ENCODE measurements at places on chromosomes 11 and 22.

- no peak for DNase-seq
- H3K27ac ChIP-seq, result no peak overlapping the region
- H3K4me3 ChIP-seq, result no peak overlapping the region
- H3K27me3 ChIP-seq, result no peaks in the 10 kb centered on the region
- no peaks in the 10 kb centered on the region for H3K36me3 ChIP-seq
These were observed 359.9 kb downstream of the ETS1 start for GRCh38 chr11:128227466-128227865.

DNA sequence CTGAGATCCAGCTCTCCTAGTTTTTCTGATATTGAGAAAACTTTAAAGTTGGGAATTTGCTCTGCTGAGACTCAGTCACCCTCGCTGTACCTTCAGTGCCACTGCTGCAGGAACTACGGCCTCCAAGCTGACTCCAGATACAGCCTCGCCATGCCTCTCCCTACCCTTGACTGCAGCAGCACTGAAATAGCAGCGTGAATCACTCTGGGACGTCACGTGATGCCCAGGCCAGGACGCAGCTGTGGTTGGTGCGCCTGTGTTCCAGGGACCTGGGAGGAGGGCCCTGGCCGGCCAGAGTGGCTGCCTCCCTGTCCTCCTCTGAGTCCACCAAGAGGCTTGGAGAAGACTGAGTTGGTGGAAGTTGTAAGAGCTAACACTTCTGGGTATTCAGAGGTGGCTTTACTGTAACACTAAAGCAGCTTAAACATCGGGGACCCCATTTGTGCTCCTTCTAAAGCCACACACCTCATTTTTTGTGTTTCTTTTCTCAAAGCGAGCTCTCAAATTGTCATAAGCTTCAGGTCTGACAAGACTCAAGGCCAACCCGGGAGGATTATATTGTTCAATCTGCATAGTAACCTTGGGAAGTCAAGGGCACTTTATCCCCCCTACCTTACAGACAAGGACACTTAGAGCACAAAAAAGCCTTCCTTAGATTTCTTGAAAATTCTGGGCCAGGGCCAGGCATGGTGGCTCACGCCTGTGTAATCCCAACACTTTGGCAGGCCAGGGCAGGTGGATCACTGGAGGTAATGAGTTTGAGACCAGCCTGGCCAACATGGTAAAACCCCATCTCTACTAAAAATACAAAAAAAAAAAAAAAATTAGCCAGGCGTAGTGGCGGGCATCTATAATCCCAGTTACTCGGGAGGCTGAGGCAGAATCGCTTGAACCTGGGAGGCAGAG, 4.2 kb upstream of the STIP1 start:
- H3K4me1 ChIP-seq, result peaks cover 16% of the 10 kb centered on the region
- no peaks in the 10 kb centered on the region for H3K36me3 ChIP-seq
- H3K4me3 ChIP-seq, result peak overlapping the region; percentile 18
- no peak overlapping the region for H3K27ac ChIP-seq
- H3K27me3 ChIP-seq, result no peaks in the 10 kb centered on the region
- DNase-seq, result no peak

- peak overlapping the region; percentile 53 for H3K4me3 ChIP-seq
- DNase-seq, result no peak
- peaks cover 7% of the 10 kb centered on the region for H3K27me3 ChIP-seq
- peaks cover 8% of the 10 kb centered on the region for H3K4me1 ChIP-seq
- H3K27ac ChIP-seq, result no peak overlapping the region
These were observed 15.8 kb downstream of the BLID start for GRCh38 chr11:122100037-122100755.

GRCh38 chr11:31815711-31816467, 4.8 kb upstream of the PAX6 start:
- peak overlapping the region; percentile 67 for H3K4me3 ChIP-seq
- H3K4me1 ChIP-seq, result peaks cover 29% of the 10 kb centered on the region
- DNase-seq, result no peak
- H3K27me3 ChIP-seq, result peaks cover 69% of the 10 kb centered on the region
- no peak overlapping the region for H3K27ac ChIP-seq
- no peaks in the 10 kb centered on the region for H3K36me3 ChIP-seq

DNA sequence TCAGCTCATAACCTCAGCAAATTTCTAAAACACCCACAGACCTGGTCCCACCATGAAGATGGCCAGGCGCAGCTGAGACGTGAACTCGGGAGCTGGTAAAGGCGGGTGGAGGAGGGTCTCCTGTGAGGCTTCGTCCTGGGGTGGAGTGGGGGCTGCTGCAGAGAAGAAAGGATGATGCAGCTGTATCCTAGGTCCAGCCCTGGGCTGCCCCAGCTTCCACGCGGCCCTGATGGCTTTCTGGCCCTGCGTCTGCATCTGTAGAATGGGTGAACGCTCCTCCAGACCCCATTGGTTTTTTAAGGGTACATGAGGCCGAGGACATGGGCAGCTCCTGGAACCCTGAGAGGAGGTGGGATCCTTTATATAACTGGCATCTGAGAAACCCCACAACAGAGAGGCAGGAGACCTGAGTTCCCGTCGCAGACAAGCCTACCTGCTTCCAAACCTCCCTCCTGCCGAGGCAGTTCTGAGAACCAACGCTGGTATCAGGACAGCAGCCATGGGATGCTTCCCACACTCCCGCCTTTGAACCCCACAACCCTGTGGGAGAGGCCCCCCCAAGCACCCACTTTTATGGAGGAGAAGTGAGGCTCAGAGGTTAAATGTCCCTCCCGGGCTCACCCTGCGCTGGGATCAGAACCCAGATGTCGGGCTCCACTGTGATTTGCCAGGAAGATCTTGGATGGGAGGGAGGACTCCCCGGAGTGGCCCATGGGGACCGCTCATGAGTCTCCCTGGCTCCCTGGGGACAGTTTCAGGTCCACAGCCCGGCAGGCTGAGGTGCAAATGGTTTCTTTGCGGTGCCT, 55.2 kb upstream of the FGF3 start:
- DNase-seq, result no peak
- H3K36me3 ChIP-seq, result no peaks in the 10 kb centered on the region
- peaks cover 3% of the 10 kb centered on the region for H3K27me3 ChIP-seq
- H3K27ac ChIP-seq, result no peak overlapping the region
- H3K4me1 ChIP-seq, result no peaks in the 10 kb centered on the region

DNA sequence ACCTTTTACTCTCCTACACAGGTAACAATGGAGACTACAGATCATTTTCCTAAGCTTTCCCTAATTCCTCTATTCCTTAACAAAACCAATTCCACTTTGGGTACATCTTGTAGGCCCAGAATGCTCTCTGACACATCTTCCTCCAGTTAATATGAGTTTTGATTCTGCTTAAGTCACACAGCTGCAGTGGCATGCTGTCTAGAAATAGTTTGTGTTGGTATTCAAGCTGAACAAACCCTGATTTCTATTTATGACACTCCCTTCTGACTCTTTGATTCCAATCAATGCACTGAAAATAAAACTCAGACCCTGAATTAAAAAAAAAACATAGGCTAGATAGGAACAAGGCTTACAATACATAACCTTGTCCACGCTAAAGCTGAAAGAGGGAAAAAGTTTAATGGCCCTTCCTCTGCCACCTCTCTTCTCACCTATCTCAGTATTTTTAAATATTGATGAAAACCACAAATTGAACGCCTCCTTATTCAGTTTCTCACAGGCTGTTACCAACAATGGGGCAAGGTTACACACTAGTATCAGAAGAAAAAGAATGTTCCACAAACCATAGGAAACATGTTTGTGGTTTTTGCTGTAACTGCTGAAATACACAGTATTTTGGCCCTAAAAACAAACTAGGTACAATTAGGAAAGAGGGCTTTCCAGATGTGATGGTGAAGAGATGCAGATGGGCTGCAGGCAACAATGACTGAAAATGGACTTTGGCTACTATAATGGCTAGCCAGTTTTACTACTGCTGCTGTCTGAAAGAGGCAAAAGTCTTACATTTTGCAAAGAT, 35.7 kb upstream of the GAB2 start:
- H3K27me3 ChIP-seq, result no peaks in the 10 kb centered on the region
- DNase-seq, result no peak
- H3K36me3 ChIP-seq, result peaks cover 2% of the 10 kb centered on the region
- H3K4me3 ChIP-seq, result no peak overlapping the region

GRCh38 chr22:34198976-34199375, 278.7 kb upstream of the LARGE1 start:
- no peak for DNase-seq
- no peak overlapping the region for H3K4me3 ChIP-seq
- no peaks in the 10 kb centered on the region for H3K27me3 ChIP-seq

GRCh38 chr22:16915701-16916100, 90.5 kb upstream of the XKR3 start:
- H3K36me3 ChIP-seq, result no peaks in the 10 kb centered on the region
- H3K27me3 ChIP-seq, result no peaks in the 10 kb centered on the region
- DNase-seq, result no peak
- no peak overlapping the region for H3K4me3 ChIP-seq

DNA sequence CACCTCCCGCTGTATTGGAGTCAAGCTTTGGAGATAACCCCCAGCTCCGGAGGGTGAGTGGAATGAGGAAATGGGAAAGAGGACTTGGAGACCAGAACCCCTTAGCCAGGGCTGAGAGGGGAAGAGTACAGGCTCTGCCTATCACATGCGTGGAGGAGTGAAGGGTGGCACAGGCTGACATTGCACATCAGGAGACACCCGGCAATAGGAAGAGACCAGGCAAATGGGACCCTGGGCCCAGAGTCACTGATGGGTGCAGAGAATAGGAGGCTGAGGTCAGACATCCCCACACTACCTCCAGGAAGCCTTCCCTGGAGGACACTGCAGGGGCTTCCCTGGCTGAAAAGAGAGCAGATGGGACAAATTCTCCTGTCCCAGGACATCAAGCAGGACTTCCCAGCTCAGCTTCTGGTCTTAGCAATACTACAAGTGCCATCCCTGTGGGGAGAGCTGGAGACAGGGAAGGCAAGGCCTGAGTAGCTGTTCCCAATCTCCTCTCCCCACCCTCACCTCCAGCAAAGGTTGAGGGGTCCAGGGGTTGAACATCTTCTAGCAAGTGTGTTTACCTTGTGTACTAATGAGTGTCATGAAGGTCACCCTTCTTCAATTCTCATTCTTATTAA, 160.7 kb downstream of the BUD13 start:
- H3K27me3 ChIP-seq, result no peaks in the 10 kb centered on the region
- DNase-seq, result no peak
- no peaks in the 10 kb centered on the region for H3K4me1 ChIP-seq
- H3K27ac ChIP-seq, result no peak overlapping the region

GRCh38 chr22:35480627-35481550, 59.7 kb upstream of the RASD2 start:
- H3K27ac ChIP-seq, result no peak overlapping the region
- H3K4me3 ChIP-seq, result no peak overlapping the region
- peaks cover 21% of the 10 kb centered on the region for H3K27me3 ChIP-seq
- H3K36me3 ChIP-seq, result no peaks in the 10 kb centered on the region
- no peaks in the 10 kb centered on the region for H3K4me1 ChIP-seq
- DNase-seq, result no peak

DNA sequence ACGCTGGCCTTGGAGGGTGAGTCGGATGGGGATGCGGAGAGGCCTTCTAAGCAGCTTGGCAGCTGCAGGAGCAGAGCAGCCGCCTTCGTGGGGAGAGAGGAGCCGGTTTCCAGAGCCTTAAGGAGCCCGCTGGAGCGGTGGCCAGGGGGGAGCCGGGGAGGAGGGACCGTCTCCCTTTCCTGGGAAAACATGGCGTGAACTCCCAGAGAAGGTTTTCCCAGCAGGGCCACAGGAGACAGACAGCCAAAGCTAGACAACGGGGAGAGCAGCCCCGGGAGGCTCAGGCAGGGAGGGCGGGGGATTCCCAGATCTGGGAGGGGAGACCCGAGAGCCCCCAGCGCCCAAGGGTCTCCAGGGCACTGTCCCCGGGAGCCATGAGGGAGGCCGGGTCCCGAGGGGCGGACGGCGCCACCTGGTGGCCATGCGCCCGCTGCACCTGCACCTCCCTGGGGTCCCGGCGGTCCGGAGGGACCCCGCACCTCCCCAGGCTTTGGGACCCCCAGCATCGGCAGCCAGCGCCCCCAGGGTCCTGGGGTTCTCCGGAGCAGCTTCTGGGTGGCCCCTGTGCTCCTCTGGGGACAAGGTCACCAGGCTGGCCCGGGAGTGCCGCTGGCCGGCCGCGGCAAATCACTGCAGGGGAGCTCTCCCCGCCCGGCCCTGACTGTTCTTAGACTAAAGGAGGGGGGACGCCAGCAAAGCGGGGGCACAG, 2.4 kb upstream of the SYT8 start:
- peak overlapping the region; percentile 57 for H3K4me3 ChIP-seq
- no peak overlapping the region for H3K27ac ChIP-seq
- DNase-seq, result peak; percentile 67
- no peaks in the 10 kb centered on the region for H3K4me1 ChIP-seq
- H3K36me3 ChIP-seq, result no peaks in the 10 kb centered on the region

- no peaks in the 10 kb centered on the region for H3K4me1 ChIP-seq
- H3K27me3 ChIP-seq, result no peaks in the 10 kb centered on the region
These were observed 5.6 kb downstream of the OR52R1 start for GRCh38 chr11:4798427-4799183.

- DNase-seq, result no peak
- no peak overlapping the region for H3K4me3 ChIP-seq
- H3K27me3 ChIP-seq, result no peaks in the 10 kb centered on the region
- peaks cover 2% of the 10 kb centered on the region for H3K4me1 ChIP-seq
- no peak overlapping the region for H3K27ac ChIP-seq
These were observed 16.9 kb downstream of the UPB1 start for GRCh38 chr22:24512043-24512442.

DNA sequence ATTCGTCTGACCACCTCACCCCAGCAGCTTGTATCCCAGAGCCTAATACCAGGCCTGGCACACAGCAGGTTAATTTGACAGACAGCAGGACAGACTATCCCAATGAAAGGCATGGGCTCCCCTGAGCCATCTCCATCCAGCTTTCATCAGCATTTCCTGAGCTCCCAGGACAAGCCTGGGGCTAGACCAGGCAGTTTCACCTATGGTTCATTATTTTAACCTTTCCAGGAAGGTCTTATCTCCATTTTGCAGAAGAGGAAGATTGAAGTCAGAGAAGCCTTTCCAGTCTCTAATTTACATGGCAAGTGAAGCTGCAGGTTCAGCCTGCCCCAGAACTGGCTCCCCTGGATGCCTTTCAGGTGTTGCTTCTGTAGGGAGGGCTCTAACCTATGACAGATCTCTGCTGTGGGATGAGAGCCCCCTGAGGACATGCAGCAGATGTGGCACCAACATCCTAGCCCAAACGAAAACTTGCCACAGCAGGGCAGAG, 17.0 kb downstream of the ARRB1 start:
- no peak overlapping the region for H3K27ac ChIP-seq
- H3K4me3 ChIP-seq, result no peak overlapping the region
- no peaks in the 10 kb centered on the region for H3K36me3 ChIP-seq
- no peaks in the 10 kb centered on the region for H3K27me3 ChIP-seq
- peaks cover 12% of the 10 kb centered on the region for H3K4me1 ChIP-seq

GRCh38 chr11:13328286-13328685, 50.7 kb downstream of the BMAL1 start:
- DNase-seq, result no peak
- no peaks in the 10 kb centered on the region for H3K36me3 ChIP-seq
- no peak overlapping the region for H3K27ac ChIP-seq
- peaks cover 32% of the 10 kb centered on the region for H3K4me1 ChIP-seq

GRCh38 chr11:32390712-32391111, 44.6 kb downstream of the WT1 start:
- no peak for DNase-seq
- no peaks in the 10 kb centered on the region for H3K4me1 ChIP-seq
- no peaks in the 10 kb centered on the region for H3K27me3 ChIP-seq
- H3K36me3 ChIP-seq, result no peaks in the 10 kb centered on the region

GRCh38 chr11:85752890-85753581, 57.9 kb downstream of the SYTL2 start:
- H3K27me3 ChIP-seq, result no peaks in the 10 kb centered on the region
- no peak for DNase-seq
- peaks cover 5% of the 10 kb centered on the region for H3K4me1 ChIP-seq

- peaks cover 6% of the 10 kb centered on the region for H3K36me3 ChIP-seq
- H3K4me3 ChIP-seq, result no peak overlapping the region
- no peaks in the 10 kb centered on the region for H3K27me3 ChIP-seq
- H3K27ac ChIP-seq, result no peak overlapping the region
These were observed 188.7 kb downstream of the DYNC2H1 start for GRCh38 chr11:103297900-103298299.
